ENCODE measurements at places on chromosomes 4 and X.

- DNase-seq = no peak
These were observed 67.9 kb downstream of the KLHL8 start for GRCh38 chr4:87152310-87153041.

DNA sequence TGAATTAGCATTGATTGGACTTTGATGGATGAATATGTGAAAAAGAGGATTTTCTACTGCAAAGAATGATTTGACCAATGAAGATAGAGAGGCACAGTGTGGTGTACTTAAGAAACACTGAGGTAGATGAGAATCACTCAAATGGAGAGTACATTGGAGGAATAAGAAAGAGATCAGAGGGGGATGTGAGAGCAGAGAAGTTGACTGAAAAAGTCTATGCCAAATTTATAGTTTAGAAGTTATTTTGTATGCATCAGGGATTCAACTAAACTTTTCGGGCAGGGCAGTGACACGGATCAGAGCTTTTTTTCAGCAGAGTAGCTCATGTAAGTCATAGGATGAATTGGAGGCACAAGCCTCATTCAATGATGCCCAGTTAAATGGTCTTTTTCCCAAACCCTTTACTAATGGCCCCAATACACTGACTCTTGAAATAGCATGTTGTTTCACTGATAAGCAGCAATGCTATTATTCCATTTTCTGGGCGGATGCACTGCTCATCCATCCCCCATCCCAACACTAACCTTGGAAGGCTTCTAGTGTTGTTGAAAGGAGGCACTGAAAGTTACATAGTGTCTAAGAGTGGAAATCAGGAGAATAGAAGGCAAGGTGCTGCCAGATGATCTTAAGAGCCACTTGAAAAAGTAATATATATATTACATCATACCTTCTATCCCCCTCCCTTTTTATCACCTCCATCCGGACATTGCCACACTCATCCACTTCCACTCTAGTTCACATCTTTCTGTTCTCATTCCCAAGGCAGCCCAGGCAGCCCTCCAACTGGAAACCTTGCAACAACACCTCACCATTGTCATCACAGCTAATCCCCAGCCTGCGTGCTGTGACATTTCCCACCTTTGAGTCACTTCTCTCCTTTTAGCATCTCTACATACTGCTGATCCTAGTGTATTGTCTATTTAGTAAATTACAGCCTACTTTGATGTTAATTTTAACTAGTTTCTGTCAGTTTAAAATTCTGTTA, 46.1 kb downstream of the ARHGAP24 start:
- no peak for DNase-seq

GRCh38 chrX:52261125-52261462, 76.4 kb downstream of the MAGED4 start:
- DNase-seq = no peak

GRCh38 chrX:33434256-33435092, 223.1 kb upstream of the DMD start:
- peak; percentile 37 for DNase-seq

- no peak for DNase-seq
These were observed 63.5 kb downstream of the NELFA start for GRCh38 chr4:1945124-1945895.

DNA sequence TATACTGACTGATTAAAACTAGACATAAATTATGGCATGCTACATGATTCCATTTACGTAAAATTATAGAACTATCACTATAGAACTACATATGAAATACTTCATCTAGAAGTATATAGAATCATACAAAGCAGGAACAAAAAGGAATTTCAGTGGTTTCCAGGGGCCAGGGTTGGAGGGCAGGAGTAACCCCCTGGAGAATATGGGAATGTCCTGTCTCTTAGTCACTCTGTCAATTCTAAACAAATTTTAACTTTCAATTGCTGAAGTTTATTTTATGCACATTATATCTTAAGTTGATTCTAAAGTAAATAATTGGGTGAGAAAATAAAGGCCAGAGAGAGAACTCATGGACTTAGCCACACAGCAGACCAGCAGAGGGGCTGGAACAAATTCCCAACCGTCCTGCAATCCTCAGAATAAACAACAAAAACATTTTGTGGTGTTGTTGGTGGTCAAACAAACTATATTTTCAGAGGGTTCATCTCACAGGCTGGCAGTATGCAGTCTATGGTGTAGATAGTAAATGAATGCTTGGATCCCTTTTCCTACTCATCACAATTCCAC, 476.9 kb upstream of the SLIT2 start:
- peak; percentile 44 for DNase-seq

DNA sequence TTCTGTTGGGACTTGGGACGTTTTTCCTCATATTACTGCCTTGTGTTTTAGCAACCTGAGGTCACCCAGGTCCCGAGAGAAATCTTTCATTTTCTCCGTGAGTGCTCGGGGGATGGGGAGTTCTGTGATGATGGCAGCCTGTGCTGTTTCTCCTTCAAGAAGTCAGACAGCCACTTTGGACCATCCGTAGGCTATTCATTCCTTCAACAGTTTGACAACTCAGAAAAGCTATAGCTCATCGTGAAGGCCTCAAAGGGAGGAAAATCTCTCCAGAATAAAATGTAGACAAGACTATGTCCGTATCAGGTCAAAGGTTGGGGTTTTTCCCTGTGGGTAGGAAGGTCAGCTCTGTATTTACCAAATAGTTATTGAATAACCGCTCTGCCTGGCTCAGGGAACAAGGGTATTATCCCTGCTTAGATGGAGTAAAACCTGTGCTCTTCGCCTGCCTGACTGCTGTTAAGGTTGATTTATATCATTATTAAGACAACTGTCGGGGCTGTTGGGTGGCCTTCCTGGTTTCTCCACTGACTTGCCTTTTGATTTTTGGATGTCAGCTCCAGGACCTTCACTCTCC, 36.6 kb downstream of the FAM114A1 start:
- DNase-seq = no peak

DNA sequence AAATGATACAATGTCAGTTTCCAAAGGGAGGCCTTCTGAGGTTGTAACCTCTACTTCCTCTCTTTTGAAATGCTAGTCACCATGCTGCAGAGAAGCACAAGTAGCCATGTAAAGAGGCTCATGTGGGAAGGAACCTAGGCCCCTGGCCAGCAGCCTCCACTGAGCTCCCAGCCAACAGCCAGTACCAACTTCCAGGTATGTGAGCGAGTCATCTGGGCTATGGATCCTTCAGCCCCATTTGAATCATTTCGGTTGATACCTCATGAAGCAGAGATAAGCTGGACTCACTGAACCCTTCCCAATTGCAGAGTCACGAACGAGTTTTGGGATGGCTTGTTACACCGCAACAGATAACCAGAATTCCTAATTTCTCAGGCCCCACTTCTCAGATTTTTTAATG, 187.0 kb upstream of the LDB2 start:
- DNase-seq = no peak

GRCh38 chr4:81003597-81004111, 26.9 kb upstream of the BMP3 start:
- DNase-seq = no peak

DNA sequence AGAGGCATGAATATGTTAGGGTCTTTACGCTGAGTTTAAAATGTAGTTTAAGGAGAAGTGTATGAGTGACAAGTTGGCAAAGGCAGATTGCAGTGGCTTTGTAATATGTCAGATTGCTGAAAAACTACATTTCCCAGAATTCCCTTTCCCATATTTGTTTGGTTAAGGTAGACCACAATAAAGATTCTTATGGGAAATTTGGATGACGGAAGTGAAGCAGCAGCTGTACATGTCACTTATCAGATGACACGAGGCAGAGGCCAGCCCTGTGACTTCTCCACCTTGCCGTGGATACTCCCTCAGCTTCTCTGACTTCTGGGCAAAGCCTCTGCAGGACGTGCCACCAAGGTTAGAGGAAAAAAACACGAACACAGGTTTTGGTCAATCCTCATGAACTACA, 229.7 kb upstream of the DKK2 start:
- DNase-seq = no peak

DNA sequence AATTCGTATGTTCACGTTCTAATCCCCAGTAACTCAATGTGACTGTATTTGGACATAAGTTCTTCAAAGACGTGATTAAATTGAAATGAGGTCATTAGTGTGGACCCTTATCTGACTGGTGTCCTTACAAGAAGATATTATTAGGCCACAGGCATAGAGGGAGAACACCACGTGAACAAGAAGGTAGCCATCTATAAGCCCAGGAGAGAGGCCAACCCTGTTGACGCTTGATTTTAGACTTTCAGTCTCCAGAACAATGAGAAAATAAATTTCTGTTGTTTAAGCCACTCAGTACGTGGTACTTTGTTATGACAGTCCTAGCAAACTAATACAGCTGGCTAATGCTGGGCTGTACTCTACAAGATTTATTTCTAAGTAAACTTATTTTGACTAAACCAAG, 1.5 kb upstream of the EIF1AX start:
- no peak for DNase-seq

DNA sequence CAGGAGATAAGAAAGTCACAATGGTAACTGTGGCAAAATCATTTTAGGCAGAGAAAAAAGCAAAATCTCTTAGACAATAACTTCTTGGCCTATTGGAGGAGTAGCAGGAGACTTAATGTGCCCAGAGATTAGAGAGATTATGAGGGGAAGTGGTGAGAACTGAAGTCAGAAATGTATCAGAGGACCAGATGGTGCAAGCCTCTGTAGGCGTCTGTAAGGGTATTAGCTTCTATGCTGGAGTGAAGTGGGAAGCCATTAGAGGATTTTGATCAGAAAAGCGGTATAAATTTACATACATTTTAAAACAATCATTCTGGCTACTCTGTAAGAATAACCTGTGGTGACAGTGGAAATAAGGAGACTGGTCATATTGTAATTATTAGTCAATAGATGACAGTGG, 236.7 kb downstream of the FAT4 start:
- no peak for DNase-seq

- no peak for DNase-seq
These were observed 37.9 kb downstream of the EREG start for GRCh38 chr4:74402692-74403456.

- DNase-seq = no peak
These were observed 44.0 kb upstream of the ADAD1 start for GRCh38 chr4:122334828-122335227.

GRCh38 chr4:3768842-3769641, 2.9 kb downstream of the ADRA2C start:
- DNase-seq = no peak

DNA sequence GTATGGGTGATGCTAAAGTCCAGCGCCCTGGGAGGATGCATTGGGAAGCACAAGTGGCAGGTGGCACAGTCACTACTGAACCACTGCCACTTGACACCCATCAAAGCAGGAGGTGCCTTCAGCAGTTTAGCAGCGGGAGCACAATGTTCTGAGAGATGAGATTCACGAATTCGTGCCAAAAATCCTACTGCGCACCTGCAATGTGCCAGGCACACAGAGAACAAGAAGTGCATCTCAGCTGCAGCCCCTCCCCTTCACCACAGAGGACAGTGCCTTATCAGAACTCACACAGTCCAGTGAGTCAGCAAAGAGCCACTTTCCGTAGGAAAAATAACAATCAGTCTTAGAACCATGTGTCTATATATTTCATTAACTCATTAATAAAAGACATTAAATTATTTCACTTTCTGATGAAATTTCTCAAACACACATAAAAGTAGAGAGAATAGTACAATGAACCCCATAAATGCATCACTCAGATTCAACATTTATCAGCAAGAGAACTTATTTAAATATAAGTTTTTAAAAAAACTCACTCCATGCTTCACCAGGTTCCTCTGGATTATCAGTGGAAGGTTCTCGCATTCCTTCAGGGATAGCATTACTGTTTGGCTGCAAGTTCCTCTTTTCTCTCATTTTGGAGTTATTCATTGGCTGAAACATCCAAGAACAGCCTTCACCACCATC, 47.0 kb downstream of the BEND2 start:
- DNase-seq = no peak

GRCh38 chr4:25818371-25818871, 44.4 kb downstream of the SEL1L3 start:
- DNase-seq = peak; percentile 57

GRCh38 chrX:153640045-153640686, 6.8 kb upstream of the DUSP9 start:
- no peak for DNase-seq

DNA sequence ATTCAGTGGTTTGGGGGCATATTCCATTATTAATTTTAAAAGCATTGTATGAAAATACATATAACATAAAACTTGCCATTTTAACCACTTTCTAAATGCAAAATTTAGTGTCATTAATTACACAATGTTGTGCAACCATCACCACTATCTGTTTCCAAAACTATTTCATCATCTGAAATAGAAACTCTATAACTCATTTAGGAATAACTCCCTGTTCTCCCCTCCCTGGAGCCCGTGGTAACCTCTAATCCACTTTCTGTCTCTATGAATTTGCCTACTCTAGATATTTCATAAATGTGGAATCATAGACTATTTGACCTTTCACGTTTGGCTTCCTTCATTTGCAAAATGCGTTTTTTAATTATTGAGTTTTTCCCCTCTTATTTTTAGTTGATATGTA, 101.4 kb upstream of the GPC4 start:
- DNase-seq = no peak

DNA sequence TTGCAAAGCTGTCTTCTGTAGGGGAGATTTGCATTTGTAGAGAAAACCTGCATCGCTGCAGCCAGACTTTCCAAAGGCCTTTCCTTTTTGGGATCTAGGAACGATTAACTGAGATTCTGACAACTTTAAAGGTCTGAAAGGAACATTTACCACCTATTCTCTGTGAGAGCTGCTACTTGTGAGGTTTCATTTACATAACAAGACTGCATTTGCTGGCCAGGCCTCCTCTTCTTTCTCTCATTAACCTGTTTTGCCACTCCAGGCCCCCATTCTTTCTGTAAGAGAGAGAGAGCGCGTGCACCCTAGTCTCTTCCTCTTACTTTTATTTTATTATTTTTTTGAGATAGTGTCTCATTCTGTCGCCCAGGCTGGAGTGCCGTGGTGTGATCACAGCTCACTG, 31.6 kb downstream of the TMEM31 start:
- DNase-seq = no peak

DNA sequence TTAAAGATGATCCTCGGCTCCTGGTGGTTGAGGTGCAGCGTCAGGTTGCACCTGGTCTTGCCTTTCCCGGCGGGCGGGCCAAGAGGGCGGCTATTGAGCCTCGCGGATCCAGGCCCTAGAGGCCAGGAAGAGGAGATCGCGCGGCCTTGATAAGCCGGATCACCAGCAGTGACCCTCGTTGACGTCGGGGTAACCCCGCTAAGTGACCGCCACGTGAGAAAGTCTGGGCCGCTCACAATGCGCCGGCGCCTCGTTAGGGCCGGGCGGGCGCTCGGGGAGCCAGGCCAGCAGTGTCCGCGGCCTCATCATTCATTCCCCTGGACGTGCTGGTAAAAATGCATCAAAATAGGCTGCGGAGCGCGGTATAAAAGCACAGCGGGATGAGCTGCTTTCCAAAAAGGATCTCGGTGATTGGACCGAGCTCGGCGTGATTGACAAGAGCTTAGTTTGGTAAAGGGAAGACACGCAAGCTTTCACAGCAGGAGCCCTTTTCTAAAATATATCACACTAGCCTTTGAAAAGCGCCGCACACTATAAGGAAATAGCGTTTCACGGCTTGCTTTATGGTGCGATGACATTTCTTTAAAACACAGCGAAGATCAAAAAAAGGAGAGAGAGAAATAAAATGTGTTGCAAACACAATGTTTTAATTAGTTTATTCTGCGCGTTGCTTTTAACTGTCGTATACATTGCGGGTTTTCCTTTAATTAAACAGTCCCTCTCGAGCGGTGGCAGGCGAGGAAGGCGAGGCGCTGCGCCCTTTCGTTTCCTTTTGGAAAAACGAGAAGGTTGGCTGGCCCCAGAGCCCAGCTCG, 15.9 kb upstream of the ZIC3 start:
- no peak for DNase-seq

- DNase-seq = peak; percentile 45
These were observed 14.5 kb downstream of the HMGB2 start for GRCh38 chr4:173319696-173320095.
